Activated CD4-positive, alpha-beta memory T cell treated with anti-CD3 and anti-CD28 coated beads, Interleukin-2, amount 10 ng/mL, durations not matched to agents 7 days and 5 days (primary cell): ENCODE measurements at places on chromosomes 2 and 18.

- no peak for DNase-seq
Measured at GRCh38 chr2:45072064-45072861, 63.0 kb upstream of the SIX2 start.

GRCh38 chr2:230412371-230412711 lies 3.7 kb upstream of the SP100 start:
- DNase-seq: no peak

GRCh38 chr2:202327858-202328257 lies 48.3 kb upstream of the BMPR2 start:
- no peak for DNase-seq

DNA sequence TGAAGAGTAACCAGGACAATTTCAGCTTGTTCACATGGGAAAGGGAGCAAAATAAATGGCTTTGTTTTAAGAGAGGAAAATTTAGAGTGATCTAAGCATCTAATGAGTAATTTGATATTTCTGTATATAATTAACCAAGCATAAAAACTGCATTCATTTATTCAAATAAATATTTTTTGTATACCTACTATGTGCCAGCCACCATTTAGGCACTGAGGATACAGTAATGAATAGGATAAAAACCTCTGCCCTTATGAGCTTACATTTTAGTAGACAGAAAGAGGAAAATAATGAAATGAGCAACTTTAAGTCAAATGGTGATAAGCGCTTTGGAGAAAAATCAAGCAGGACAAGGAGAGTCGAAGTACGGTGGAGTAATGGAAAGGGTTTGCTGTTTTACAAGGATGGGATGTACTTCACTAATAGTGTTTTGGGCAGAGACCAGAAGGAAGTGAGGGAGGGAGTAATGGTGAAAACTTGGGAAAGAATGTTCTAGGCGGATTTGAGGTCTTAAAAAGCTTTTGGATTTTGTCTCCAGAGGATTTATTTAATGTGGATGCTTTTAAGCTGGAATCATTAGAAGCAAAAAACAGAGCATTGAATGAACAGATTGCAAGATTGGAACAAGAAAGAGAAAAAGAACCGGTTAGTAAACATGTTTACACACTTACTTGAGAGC lies 17.4 kb downstream of the NDC80 start:
- no peak for DNase-seq

- no peak for DNase-seq
Measured at GRCh38 chr2:37507703-37508102, 163.3 kb downstream of the QPCT start.

DNA sequence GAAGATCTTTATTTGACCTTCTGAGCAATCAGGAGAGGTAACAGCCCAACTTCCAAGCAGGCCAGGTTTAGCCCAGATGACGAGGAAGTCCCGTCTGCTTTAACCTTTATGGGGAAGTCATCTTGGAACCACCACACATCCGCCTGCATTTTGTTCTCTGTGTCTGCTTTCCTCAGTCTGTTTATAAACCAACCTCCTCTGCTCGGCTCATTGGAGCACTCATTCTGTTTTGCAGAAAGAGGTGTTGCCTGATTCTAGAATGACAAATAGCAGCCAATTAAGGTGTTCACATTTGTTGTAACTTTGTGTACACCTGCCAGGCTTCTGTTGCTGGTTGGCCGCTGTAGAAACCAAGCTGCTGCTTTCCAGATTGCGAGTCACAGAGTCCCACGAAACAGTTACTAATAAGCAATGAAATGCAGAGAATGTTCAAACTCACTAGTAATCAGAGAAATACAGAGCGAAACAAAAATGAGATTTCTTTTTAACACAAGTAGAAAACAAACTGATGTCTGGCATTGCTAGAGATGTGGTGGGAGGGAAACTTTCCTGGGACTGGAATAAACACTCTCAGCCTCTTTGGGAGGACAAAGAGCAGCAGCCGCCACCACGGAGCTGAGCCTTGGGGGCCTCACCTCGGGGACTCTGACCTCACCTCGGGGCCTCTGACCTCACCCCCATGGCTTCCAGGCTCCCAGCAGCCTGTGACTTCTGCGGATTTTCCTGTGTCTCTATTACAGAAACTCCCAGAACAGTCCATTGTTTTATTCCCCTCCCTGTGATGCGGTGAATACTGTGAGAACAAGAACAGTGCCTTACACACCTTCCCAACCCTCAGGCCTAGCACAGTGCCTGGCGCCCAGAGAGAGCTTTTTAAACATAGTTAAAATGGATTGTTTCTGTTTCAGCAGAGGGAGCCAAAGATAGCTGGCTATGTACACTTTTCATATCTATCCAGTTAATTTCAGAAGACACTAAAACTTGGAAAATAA lies 64.0 kb downstream of the MBP start:
- peak; percentile 57 for DNase-seq

- DNase-seq: no peak
Measured at GRCh38 chr2:237441605-237442274, 27.8 kb upstream of the COL6A3 start.

- DNase-seq: no peak
Measured at GRCh38 chr18:68564351-68564750, 150.6 kb downstream of the TMX3 start.

- DNase-seq: no peak
Measured at GRCh38 chr2:19228715-19229114, 129.7 kb downstream of the OSR1 start.

DNA sequence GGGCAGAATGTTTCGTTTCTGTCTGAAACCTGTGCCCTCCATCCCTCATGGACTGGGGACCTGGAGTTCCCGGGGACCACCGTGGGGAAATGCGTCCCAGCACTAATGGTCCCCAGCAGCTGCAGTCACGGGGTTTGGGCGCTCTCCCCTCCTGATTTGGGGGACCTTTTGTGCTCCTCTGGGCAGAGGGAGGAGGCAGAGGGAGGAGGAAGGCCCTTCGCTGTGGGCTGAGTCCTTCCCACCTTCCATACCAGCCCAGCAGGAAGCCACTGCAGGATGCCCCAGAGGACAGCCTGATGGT lies 3.2 kb downstream of the GPR35 start:
- DNase-seq: no peak

GRCh38 chr2:169363560-169364150 lies 1.3 kb upstream of the LRP2 start:
- DNase-seq: peak; percentile 68

- DNase-seq: no peak
Measured at GRCh38 chr2:70330476-70330875, 28.6 kb upstream of the FAM136A start.

- no peak for DNase-seq
Measured at GRCh38 chr18:77141401-77142118, 9.0 kb upstream of the MBP start.

DNA sequence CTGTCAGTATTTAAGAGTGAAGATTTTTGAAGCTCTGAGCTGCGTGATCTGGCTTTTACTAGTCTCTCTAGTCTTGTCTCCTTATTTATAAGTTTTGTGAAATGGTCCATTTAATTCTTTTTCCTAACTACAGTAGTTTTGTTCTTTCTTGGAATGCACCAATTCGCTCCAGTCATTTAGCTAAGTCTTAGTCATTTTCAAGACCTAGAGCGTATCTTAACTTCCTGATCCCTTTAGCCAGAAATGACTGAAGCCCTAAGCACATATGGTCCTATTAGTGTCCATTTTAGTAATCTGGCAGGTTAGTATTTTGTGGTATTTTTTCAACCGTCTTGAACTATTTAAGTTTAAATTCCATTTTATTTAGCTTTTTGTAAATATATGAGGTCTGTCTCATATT lies 3.6 kb downstream of the BIRC6 start:
- DNase-seq: no peak

DNA sequence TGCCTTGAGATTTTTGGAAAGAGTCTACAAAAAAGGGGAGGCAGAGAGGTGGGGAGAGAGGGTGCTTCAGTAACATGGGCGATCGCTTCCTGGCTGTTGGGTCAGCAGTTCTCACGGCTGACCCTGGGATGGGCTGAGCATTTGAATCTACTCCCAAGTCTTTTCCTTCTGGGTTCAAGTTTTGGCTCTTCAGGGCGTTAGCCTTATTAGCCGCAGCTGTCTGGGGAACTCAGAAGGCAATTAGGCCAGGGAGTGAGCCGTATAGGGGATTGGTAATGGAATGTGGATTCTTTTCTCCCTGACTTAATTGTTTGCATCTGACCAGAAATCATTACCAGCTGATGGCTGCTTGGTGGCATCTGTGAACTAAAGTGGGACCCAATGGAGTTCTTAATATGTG lies 250.5 kb upstream of the SKOR2 start:
- DNase-seq: no peak

DNA sequence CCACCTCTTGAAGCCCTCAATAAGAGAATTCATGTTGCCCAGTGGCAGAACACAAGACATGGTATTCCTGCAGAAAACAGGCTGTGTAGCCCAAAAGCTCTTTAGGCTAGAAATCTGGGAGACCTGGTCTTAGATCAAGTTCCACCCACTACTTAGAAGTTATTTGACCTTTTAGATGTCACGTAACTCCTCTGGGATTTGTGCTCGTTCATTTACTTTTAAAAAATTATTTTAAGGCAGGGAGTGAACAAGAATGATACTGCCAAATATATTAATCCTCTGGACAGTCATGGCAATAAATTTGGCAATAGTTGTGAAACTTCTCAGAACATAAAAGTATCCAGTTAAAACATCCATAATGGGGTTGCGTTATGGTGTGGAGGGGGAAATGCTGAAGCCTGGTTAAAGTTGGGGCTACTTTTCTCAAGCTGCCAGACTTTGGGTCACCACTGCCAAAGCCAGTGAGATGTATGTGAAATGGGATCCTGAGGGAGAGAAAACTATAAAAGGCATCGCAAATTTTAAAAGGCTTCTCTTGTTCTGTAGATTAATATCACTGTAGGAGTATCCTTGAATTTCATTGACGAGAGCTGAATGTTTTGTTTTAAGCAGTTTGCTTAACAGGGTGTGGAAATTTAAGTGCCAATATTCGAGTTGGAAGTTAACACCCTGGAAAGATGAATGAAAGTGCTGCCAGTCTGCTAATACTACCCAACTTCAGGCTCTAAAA lies 15.8 kb downstream of the DAPL1 start:
- no peak for DNase-seq
